ENCODE measurements at places on chromosomes 6 and 20.

- DNase-seq: no peak
These were observed 92.8 kb downstream of the PTPRT start for GRCh38 chr20:43096931-43097260.

DNA sequence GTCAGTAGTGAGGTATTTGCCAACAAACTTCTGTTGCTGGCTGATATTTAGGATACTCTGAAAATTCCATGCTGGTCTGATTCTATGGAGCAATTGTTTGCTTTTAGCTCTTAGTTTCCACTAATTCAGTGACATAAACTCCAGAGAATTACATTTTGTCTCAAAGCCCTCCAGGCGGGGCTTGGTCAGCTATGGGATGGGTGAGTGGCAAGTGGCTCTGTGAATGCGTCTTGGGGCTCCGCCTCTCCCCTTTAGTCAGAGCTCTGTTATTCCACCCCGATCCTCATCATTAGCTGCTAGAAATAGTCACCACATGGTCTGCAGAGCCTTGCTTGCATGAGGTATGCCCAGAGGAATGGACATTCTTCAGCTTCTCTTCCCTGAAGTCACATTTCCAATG lies 540.6 kb downstream of the QKI start:
- DNase-seq: peak; percentile 60

- DNase-seq: no peak
These were observed 117.6 kb upstream of the RNF24 start for GRCh38 chr20:4132956-4133355.

DNA sequence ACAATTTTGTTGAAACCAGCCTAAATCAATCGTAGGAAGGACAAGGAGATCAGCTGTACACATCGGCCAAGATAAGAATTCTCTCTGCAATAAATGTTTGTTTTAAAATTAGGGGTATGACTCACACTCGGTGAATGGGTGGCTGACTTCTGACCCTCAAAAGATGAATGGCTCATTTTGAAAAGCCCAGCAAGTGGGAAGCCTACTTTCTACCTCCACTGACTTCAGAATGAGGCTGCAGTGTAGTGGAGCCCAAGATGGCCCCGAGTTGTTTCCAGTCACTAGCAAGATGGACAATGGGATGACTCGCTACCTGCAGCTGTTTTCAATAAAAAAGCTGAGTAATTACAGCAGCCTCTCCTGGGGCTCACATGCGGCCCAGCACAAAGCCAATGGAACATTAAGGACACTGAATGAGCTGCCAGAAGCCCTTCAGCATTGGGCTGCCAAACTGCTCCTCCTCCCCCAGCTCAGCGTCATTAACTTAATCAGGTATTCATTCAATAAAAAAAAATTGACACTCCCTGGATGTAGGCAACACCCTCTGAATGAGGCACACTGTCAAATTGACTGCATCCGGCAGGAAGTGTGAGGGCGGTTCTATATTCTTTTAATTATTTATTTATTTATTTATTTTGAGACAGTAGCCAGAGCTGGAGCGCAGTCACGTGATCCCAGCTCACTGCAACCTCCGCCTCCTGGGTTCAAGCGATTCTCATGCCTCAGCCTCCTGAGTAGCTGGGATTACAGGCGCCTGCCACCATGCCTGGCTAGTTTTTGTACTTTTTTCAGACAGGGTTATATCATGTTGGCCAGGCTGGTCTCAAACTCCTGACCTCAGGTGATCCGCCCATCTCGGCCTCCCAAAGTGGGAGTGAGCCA lies 107.3 kb downstream of the GMPR start:
- DNase-seq: peak; percentile 75

DNA sequence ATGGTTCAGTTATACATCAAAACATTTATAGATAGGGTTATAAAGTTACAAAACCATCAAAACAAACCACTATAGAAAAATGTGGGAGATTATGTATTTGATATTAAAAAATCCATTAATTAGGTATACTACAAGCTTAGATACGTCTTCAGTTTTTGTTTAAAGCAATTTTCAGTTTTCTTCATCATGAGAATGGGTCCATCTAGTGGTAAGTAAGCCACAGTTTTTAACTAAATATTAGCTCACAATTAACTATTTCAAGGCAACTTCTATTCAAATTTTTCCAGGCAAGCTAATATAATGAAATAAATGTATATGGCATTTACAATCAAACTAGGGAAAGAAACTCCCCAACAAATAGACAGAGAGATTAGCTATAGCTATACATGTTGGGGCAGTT lies 44.4 kb downstream of the RNGTT start:
- no peak for DNase-seq

DNA sequence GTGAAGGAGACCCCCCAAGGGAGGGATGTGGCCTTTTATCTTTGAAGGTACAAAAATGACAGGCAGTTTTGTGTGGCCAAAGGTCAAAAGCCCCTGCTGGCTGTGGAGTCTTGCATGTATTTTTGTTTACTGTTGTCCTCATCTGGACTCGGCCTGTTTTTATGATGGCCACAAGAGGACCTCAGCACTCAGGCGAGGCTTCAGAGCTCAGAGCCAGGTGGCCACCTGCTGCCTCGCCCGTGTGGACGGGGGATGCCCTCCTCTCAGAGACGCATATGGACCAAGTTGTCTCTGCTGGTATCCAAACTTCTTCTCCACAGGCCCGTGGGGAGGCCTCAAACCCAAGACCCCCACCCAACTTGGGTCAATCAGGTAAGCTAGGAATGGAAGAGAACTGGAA lies 118.2 kb downstream of the DACT2 start:
- DNase-seq: no peak

DNA sequence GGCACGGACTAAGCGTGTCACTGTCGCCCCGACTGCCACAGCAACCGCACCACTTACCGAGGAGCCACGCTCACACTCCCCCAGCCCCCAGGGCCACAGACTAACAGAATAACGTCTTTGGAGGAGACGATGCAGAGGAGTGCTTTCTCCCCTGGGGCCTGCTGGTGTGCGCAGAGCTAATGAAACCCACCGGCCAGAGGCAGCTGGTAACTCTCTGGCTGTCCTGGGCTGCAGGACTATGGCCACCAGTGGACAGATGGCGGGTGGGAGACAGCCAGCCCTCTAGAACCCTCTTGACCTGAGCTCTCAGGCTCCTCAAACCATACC lies 228.0 kb downstream of the DLL1 start:
- no peak for DNase-seq

DNA sequence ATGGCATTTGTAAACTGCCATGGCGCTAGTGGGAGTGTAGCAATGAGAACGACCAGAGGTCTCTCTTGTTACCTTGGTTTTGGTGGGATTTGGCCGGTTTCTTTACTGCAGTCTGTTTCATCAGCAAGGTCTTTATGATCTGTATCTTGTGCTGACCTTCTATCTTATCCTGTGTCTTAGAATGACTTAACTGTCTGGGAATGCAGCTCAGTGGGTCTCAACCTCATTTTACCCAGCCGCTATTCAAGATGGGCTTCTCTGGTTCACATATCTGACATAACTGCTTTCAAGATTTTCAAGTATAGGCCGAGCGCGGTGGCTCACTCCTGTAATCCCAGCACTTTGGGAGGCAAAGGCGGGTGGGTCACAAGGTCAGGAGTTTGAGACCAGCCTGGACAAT lies 1.9 kb upstream of the SFT2D1 start:
- DNase-seq: no peak

- DNase-seq: peak; percentile 90
These were observed 580 bp downstream of the VEGFA start for GRCh38 chr6:43770372-43771209.

GRCh38 chr6:135296715-135297114 lies 115.6 kb downstream of the MYB start:
- no peak for DNase-seq

DNA sequence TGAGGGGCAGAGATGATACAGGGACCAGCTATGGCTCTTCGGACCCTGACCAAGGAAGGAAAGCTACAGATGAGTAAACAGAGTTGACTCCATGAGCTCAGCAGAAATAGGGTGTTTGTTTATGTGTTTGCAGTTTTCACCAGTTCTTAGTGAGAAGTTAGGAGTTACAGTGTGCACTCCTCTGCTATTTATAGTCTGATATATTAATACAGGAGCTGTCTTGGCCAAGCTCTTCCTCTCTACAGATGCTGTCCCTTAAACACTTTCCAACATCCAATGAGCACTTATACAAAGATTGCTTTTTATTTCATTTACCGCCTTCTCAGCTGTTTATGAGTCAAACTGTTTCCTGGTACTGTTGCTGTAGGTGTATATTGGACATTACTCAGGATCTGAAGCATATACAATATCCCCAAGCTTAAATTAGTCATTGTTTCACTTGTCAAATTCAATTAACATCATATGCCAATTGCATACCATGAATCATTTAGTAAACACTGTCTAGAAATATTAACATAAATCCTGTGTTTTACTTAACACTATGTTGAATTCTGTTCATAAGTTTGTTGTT lies 618.0 kb downstream of the PRKN start:
- DNase-seq: peak; percentile 11
